Astrocyte of the cerebellum (primary cell): ENCODE measurements at places on chromosomes 13 and 19.

DNA sequence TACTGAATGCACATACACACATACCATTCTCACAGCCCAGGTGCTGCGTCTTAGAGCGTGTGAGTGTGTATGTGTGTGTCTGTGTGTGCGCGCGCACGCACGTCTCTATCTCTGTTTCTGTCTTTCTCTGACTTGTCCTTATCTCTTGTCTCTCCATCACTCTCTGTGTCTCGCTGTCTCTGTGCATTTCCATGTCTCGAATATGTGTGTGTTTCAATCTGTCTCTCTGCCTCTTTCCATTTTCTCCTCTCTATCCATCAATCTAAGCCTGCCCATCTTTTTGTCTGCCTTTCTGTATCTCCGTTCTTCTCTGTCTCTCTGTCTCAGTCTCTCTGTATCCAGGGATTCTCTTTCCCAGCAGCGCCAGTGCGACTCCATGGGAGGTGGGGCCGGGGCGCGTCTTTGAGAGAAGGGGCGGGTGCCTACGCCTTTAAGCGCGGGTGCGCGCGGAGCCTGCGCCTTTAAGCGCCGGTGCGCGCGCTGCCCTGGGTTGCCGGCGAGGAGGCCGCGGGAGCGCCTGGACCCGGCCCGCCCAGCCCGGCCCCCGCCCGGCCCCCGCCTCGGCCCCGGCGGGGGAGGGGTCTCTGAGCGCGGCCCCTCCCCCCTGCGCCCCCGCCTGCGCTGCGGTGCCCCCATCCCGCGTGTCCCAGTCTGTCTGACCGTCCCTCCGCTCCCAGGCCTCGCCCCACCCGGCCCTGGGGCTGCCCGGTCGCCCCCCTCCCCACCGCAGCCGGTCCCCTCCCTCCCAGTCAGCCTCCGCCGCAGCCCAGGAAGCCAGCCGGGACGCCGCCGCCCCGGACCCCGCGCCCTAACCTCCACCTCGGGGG is at the start of gene LRFN3:
Gene LRFN3, plus strand, starts transcription at position 464 of the 827 bp plus-strand sequence. CDS start 3,052 bp downstream, outside the sequence.
- DNase-seq: peak; percentile 16

DNA sequence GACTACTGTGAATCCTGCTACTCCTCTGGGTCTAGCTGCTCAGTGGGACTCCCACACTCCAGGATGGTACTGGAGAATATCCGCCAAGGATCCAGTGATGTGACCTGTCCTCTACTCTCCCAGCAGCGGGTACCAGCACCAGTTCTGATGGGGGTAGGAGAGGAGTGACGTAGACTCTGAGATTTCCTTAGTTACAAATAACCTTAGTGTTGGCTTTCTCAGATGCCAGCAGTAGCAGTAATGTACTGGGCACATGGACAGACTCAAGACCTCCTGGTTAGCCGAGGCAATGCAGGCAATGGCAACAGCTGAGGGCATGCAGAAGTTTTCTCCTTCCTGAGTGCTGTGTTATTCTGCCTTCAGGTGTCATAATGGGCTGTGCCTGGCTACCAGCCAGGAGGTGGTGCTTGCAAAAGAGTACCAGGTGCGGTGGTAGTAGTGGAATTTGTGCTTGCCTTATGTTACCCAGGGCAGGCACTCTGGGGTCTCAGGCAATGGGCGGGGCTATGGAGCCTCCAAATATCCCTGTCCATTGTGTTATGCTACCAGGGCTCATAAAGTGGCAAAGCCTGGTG is 105.3 kb upstream of the KLF5 start:
- no peak for DNase-seq

- DNase-seq: no peak
Observed at GRCh38 chr13:96993634-96994016, 651 bp downstream of the OXGR1 start.

DNA sequence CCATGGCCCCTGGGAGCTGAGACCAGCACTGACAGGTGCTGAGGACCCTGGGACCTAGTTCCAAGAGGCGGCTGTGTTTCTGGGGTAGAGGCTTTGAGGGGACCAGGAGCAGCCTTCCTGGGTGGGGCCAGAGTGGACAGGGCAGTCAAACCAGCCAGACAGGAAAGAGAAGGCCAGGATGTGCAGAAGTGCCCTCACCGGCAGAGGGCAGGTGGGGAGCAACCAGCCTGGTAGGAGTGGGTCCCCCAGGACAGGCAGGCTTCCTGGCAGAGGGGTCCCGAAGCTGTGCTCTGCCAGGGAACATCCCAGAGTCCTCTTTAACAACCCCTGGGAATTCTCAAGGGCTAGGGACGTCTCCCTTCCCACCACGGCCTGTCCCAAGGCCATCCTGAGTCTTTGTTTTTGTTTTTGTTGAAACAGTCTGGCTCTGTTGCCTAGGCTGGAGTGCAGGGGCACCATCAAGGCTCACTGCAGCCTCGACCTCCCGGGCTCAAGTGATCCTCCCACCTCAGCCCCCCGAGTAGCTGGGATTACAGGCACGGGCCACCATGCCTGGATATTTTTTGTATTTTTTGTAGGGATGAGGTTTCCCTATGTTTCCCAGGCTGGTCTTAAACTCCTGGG is 3.0 kb upstream of the HIPK4 start:
- DNase-seq: no peak

DNA sequence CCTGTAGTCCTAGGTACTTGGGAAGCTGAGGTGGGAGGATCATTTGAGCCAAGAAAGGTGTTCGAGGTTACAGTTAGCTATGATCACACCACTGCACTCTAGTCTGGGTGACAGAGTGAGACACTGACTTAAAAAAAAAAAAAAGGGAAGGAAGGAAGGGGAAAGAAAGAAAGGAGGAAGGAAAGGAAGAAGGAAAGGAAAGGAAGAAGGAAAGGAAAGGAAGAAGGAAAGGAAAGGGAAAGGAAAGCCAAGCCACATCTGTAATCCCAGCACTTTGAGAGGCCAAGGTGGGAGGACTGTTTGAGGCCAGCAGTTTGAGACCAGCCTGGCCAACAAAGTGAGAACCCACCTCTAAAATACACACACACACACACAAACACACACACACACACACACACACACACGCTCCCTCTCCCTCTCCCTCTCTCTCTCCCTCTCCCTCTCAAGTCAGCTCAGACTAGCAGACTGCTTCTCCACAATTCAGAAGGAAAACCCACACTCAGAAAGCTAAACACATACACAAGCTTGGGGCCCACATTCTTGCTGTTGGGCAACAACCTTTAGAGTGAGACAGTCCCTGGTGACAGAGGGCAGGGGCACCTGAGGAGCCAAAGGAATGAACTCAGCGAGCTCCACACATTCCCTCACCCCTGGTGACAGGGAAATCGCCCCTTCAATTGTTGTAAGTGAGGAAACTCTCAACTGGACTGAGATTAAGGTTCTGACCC is 2.7 kb downstream of the ZNF709 start:
- no peak for DNase-seq

DNA sequence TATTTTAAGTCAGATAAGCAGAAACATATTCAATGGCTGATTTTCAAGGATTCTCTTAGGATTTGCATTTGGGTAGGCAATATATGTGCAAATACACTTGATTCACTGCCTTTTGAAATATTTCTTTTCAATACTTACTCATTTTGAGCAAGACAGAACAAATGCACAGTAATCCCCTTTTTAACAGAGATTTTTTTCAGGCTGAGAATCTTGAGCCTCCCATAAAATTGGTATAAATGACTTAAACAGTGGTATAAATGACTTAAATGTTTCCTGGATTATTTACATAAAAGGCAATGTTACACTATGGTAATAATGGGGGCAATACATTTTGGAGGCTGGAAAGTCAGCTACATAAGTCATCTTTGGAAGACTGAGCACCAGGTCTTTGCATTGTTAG is 389.0 kb downstream of the OLFM4 start:
- no peak for DNase-seq

DNA sequence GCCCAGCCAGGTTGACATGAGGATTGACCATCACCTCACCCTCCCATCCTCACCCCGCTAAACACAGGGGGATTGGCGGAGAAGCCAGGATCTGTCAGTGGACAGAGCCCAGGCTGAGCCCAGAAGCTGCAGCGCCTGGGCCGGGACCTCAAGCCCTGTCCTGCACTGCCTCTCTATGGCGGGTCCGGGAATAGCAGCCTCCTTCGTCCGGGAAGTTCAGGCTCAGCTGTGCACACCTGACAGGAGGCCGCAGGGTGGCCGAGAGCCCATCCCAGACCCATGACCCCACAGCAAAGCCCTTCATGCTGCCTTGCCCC is 67.8 kb downstream of the SPACA7 start:
- DNase-seq: peak; percentile 19

DNA sequence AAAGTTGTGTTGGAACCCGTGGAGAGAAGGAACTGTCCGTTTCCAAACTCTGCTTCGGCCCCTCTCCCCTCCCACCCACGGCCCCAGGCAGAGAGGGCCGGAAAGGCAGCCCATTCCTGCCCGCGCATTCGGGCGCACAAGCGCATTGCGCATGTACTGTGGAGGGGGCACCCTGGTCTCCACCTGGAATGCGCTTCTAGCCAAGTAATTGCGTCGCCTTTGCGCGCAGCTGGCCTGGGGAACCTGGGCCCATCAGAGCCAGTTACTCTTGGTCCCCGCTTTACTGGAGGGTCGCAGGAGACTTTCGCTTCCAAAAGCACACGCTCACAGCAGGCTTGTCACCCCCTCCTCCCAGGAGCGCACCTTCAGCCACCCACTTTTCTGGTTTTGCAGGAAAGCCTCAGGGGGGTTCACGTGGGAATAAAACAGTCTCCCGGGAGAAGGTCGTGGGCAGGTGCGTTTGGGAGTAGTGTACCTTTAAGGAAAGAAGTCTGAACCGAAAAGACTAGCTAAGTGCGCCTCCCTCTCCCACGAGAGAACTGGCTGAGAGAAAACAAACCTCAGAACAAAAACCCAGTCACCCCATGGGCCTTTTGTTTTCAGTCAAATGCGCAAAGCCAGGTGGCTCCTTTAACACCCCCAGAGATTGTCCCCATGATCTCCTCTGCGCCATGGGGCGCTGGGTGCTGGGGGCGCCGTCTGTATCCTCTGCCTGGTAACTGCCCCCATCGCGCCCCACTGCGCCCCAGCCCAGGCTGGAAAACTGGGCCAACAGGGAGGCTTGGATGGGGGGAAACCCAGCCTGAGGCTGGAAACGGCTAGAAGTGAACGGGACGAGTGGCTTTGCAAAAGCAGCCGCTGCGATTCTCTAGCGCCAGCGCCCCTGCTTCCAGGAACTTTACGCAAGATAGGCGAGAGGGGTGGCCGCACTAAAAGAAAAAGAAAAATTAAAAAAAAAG is 28.5 kb downstream of the GSX1 start:
- no peak for DNase-seq

DNA sequence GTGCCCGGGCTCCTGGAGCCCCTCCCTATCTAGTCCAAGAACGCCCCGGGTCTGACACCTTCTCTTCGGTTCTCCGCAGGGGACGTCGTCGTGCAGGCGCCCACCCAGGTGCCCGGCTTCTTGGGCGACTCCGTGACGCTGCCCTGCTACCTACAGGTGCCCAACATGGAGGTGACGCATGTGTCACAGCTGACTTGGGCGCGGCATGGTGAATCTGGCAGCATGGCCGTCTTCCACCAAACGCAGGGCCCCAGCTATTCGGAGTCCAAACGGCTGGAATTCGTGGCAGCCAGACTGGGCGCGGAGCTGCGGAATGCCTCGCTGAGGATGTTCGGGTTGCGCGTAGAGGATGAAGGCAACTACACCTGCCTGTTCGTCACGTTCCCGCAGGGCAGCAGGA is 3.4 kb downstream of the PVR start:
- DNase-seq: no peak

DNA sequence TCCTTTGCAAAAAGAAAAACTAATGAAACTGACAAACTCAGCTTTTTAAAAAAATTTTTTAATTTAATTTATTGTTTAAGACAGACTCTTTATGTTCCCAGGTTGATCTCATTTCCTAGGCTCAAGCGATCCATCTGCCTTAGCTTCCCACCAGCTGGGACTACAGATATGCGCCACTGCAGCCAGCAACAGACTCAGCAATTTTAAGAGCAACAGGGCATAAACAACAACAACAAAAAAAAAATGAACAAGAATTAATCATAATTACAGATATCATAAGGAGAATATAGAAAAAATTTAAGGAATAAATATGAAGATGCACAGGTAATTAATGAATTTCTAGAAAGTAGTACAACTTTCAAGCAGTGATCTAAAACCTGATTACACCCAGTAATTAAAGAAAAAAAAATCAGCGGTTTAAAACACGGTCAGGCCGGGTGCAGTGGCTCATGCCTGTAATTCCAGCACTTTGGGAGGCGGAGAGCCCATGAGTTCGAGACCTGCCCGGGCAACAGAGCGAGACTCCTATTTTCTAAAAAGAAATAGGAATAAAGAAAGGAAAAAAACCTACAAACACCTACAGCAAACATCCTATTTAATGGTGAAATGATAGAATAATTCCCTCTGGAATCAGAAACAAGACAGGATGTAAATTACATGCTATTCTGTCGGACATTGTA is 1.4 kb downstream of the ZNF699 start:
- DNase-seq: no peak

- peak; percentile 4 for DNase-seq
Observed at GRCh38 chr19:51097166-51097738, 11.0 kb downstream of the CTU1 start.

- DNase-seq: no peak
Observed at GRCh38 chr13:31967155-31967554, 64.4 kb upstream of the FRY start.

DNA sequence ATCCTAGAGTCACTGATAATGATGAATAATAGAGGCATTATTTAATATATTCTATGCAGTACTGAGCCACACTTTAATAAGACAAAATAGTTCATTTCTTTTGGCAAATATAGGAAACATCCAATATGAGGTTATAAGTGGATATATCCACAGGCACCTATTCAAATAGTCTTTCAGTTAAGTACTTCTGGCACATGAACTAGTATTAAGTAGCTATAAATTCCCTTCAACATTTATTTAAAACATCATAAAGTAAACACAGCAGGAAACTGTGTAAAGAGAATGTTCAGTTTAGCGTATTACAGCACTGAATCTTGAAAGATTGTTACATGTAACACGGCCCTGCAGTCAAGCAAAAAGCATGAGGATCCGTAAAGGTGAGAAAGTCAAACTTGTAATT is 463.3 kb upstream of the KLF12 start:
- no peak for DNase-seq

DNA sequence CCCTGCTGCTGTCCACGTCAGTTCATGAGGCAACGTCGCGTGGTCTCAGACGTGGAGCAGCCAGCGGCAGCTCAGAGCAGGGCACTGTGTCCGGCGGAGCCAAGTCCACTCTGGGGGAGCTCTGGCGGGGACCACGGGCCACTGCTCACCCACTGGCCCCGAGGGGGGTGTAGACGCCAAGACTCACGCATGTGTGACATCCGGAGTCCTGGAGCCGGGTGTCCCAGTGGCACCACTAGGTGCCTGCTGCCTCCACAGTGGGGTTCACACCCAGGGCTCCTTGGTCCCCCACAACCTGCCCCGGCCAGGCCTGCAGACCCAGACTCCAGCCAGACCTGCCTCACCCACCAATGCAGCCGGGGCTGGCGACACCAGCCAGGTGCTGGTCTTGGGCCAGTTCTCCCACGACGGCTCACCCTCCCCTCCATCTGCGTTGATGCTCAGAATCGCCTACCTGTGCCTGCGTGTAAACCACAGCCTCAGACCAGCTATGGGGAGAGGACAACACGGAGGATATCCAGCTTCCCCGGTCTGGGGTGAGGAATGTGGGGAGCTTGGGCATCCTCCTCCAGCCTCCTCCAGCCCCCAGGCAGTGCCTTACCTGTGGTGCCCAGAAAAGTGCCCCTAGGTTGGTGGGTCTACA is 6.6 kb downstream of the FSTL3 start:
- no peak for DNase-seq

- DNase-seq: no peak
Observed at GRCh38 chr13:75385708-75386083, 96.3 kb downstream of the TBC1D4 start.

GRCh38 chr13:46359714-46360113 is 27.3 kb downstream of the RUBCNL start:
- DNase-seq: no peak
